ENCODE measurements at places on chromosomes 2 and 18.

DNA sequence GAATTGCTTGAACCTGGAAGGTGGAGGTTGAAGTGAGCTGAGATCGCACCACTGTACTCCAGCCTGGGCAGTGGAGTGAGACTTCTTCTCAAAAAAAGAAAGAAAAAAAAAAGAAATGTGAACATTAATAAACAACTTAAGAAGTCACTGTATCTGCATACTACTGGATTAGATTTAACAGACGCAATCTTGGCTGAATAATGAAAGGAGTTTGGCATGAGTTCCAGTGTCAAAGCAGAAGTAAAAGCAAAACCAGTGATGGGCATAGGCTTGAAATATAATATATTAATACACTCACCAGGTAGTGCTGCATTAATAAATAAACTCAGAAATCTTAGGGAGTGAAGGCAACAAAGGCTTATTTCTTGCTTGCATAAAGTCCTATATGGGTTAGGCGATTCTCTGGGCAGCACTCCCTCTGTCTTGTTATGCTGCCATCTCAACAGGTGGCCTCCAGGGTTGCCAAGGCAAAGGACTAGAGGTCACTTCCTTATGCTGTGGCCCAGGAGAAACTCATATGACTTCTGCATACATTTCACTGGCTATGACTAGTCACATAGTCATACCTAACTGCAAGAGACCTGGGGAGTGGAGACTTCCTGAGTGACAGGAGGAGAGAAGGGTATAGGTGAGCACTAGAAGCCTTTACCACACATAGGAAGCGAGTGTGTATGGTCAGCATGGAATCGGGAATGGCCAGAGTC, 296.2 kb upstream of the SPRED2 start:
- no peak for DNase-seq

GRCh38 chr2:10520154-10520553, 72.0 kb upstream of the ODC1 start:
- DNase-seq, result peak; percentile 26

GRCh38 chr2:80326214-80326613, 21.7 kb upstream of the LRRTM1 start:
- peak; percentile 31 for DNase-seq

DNA sequence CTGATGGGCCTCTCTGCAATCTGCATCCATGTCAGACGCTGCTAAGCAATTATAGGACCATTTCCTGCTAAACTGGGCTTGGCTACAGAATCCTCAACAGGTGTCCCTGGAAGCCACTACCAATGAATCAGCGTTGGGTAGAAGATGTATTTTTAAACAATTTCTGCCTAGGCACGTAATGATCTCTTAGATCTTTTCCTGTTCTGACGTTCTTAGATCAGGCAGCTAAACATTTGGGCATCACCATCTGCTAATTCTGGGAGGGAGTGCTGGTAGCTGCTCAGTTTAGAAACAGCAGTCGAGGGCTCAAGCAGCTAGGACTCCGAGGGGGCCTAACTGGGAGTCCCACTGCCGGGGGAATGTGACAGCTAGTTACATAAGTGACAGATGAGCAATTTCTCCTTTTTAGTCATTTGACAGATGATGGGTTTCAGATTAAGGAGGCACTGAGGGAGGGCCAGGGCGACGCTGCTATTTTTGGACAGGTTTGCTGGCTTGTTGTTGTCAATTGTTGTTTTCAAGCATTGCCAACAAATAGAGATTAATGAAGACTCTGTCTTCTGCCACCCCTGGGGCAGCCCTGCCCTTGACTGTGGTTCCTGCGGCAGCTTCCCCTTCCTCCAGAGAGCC, 92.7 kb downstream of the MRO start:
- peak; percentile 82 for DNase-seq

- peak; percentile 31 for DNase-seq
These were observed 44.5 kb downstream of the EML6 start for GRCh38 chr2:54767921-54768320.

DNA sequence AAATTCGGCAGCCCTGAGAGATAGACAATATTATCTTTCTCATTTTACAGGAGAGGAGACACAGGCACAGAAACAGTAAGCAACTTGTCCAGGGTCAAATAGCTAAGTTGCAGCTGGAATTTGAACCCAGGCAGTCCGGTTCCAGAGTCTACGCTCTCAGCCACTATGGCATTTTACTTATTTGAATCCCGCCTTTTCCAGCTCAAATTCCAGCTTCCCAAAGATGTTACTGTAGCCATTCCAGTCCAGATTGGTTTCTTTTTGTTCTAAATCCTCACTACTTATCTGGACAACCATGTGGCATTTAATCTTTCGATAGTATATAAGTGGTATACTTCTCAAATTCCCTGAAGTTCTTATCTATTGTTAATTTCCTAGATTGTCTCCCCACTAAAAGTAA, 125.7 kb downstream of the NBAS start:
- DNase-seq, result no peak

- DNase-seq, result no peak
These were observed 684.6 kb downstream of the TRIB2 start for GRCh38 chr2:13401312-13401711.

DNA sequence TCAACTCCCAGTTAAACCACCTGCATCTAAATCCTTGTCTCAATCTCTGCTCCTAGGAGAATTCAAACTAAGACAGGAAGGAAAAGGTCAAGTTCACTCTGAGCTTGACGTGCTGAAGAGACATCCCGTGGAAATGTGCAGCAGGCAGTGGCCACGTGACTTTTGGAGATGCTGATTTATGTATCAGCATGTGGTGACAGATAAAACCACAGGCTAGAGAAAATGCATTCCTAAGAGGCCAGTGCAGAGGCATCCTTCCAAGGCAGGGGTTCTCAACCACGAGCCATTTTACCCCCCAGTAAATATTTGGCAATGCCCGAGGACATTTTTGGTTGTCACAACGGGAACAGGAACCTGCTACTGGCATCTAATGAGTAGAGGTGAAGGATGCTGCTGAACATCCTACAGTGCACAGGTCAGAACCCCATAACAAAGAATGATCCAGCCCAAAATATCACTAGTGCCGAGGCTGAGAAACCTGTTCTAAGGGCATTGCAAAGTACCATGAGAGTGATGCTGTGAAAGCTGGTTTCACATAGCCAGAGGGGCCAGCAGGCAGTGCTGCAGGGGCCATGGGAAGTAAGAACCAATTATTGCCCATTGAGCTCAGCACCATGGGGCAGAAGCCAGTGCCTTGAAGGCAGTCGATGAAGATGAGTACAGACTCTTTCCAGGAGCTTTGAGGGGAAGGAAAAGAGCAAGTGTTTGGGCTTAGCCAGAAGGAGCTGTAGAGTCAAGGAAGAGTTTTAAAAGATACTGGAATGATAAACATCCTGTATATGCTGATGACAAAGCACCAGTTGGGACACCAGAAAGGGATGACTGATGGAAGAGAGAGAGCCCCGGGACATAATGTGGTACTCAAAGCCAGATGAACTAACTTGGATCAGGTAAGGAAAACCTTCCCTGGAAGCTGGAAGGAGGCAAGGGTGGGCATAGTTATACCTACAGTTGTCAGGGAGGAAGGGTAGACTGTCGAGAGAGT, 174.6 kb downstream of the HAUS1 start:
- DNase-seq, result no peak

All from GM13977 (cell line).